Bronchial smooth muscle cell (primary cell): ENCODE measurements at places on chromosomes 5 and 9. TPM values are rescaled to one million over a fixed set of nuclear protein-coding genes. Genes with fewer than 3 reads are reported as not detected.

Gene CD74
- total RNA-seq: 0.94 and 2.2 TPM in 2 replicates

Gene CATSPER3
- 0.16 and 0.17 TPM in 2 replicates for total RNA-seq

Gene TXNDC8
- not detected in 2 replicates for total RNA-seq

Gene IL3
- total RNA-seq: not detected in 2 replicates

Gene KIF4B
- total RNA-seq: under 0.01 and 0.09 TPM in 2 replicates

Gene LCN15
- not detected in 2 replicates for total RNA-seq

Gene IFNB1
- total RNA-seq: not detected in 2 replicates

Gene VLDLR
- 6.6 and 17.3 TPM in 2 replicates for total RNA-seq

Gene EQTN
- total RNA-seq: not detected in 2 replicates

Gene MOB3B
- 0.09 and 0.16 TPM in 2 replicates for total RNA-seq

Gene TRAPPC13
- 29.0 and 30.1 TPM in 2 replicates for total RNA-seq

Gene PCDHA1
- total RNA-seq: under 0.01 TPM in 2 replicates

Gene MLANA
- not detected in 2 replicates for total RNA-seq

Gene PCSK1
- total RNA-seq: under 0.01 TPM in 1 of 2 replicates, not detected in the other

Gene PRR7
- total RNA-seq: 1.4 and 1.6 TPM in 2 replicates

Gene ANKRD20A1
- total RNA-seq: 0.16 and 0.34 TPM in 2 replicates

Gene LRRC14B
- not detected in 2 replicates for total RNA-seq

Gene PCDHAC1
- total RNA-seq: under 0.01 and 0.09 TPM in 2 replicates

Gene ORM2
- total RNA-seq: not detected in 2 replicates

Gene OSMR
- 20.1 and 36.3 TPM in 2 replicates for total RNA-seq

Gene FOXD4L5
- 0.09 and 0.16 TPM in 2 replicates for total RNA-seq
